Panc1 (cell line): ENCODE measurements at places on chromosomes 12 and 14.

- DNase-seq: no peak
Measured at GRCh38 chr14:81235096-81235495, 14.3 kb upstream of the GTF2A1 start.

DNA sequence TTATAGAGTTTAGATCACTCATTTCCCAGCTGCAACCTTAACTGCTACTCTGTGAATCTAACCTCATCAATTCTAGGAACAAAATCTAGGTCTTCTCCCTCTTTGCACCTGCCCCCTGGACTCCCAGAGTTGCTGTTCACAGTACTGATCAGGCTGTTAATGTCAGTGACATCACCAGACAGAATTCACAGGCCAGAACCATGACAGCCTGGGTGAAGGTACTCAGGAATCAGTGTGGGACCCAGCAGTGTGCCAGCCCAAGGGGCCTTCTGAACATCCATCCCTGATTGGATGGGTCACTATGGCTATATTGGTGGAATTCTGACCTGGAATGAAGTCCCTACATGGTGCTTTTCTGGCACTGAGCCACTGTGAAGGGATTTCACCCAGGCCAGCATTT is 72.8 kb downstream of the CLMN start:
- DNase-seq: no peak

DNA sequence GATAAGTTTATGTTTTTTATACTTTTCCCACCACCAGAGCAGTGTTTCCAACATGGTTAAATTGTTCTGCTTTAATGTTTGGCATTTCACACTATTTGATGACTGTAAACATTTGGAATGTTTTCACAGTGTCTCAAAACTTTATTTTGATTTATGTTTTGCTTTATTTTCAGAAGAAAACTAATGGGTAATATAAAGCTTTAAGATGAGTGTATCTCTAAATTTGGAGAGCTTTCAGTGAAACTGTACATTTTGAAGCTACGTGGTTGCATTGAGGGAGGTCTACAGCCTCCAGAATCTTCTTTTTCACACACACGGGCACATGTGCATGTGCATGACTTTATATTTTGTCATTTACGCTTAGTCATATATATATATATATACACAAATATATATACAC is 10.7 kb downstream of the BICD1 start:
- DNase-seq: no peak

DNA sequence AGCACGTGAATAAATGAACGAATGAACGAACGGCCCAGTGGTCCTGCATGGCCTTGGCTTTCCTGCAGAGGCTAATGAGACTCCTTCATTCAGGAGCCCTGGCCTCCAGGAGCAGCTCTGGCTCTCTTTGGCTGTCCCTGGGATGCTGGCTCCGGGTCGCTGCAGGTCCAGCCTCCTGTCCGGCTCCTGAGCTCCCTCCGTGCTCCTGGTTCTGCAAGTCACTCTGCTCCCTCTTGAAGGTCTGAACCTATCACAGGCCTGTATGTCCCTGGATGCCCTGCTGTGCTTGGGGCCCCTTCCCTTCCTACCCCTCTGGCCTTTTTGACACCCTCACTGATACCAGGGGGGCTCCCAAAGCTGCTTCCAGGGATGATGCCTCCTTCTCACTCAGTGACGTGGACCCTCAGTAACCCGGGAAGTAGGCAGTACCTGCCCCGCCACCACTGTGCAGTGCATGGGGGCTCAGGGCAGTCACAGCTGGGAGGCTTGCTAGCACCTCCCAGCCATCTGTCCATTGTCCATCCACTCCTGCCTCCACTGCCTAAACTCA is 133.7 kb upstream of the C14orf180 start:
- no peak for DNase-seq

DNA sequence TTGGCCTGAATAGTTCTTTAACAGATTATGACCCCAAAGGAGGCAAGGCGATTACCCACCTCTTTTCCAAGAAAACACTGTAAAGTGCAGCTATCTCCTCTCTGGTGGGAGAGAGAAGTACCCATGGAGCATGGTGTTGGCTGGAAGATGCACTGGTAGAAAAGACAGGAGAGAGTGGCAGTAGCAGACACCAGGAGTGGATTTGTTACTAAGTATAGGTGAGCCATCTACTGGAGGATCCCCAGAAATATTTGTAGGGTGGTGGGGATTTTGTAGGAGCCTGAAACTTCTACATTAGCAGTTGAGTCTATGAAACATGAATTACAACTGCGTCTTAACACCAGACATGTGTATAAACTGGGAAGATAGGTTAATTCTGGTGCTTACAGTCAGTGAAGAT is 148.0 kb downstream of the SLC38A4 start:
- no peak for DNase-seq

DNA sequence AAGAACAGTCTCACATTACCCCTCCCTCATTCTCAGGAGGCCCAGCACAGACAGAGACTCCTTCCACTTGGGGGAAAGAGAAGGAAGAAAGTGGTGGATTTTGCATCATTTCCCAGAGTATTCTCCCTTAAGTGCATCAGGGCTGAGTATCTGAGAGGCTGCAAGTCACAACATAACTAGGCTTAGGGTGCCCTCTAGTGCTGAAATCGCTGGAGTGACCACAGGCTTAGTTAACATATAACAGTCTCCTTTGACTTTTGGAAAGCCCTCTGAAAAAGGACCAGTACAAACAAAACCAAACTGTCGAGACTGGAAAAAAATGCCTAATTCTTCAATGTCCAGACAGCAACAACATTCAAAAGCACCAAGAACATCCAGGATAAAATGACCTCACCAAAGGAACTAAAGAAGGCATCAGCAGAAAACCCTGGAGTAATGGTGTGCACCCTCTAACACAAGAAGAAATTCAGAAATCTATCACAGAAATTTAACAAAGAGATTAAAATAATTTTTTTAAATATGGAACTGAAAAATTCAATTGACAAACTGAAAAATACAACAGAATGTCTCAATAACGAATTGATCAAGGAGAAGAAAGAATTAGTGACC is 412.3 kb downstream of the RPS29 start:
- DNase-seq: peak; percentile 50
